Metanephros (tissue), 2 donors: ENCODE measurements at places on chromosomes 2 and 18. TPM values are rescaled to one million over a fixed set of nuclear protein-coding genes. Genes with fewer than 3 reads are reported as not detected.

Gene PPP1R1C
- total RNA-seq: 1.7 TPM

Gene ECEL1
- 8.1 TPM for total RNA-seq

Gene KATNAL2
- 8.3 TPM for total RNA-seq

Gene PCARE
- total RNA-seq: 0.18 TPM

Gene C2orf78
- not detected for total RNA-seq

Gene COMMD1
- total RNA-seq: 38.9 TPM

Gene KHK
- 18.2 TPM for total RNA-seq

Gene ACMSD
- total RNA-seq: 18.2 TPM

Gene NTSR2
- total RNA-seq: not detected

Gene POTEI
- 0.06 TPM for total RNA-seq

Gene CAPN13
- 2.0 TPM for total RNA-seq

Gene NCKAP1
- total RNA-seq: 114 TPM

Gene TMEFF2
- total RNA-seq: 7.0 TPM

Gene SRD5A2
- total RNA-seq: 0.06 TPM

Gene LINC00305
- 0.64 TPM for total RNA-seq

Gene ZNF532
- total RNA-seq: 97.4 TPM

Gene NGEF
- 1.7 TPM for total RNA-seq

Gene AGXT
- not detected for total RNA-seq

Gene OSBPL6
- total RNA-seq: 2.3 TPM

Gene GPR39
- 4.3 TPM for total RNA-seq

Gene ZSWIM2
- total RNA-seq: not detected

Gene ACVR1C
- 0.18 TPM for total RNA-seq

Gene ACTR3
- total RNA-seq: 115 TPM

Gene VAMP5
- total RNA-seq: 11.3 TPM

Gene SLC14A1
- total RNA-seq: 14.9 TPM

Gene RIT2
- 0.35 TPM for total RNA-seq

Gene ERBB4
- total RNA-seq: 104 TPM

Gene RTP5
- not detected for total RNA-seq

Gene GPBAR1
- 1.9 TPM for total RNA-seq

Gene EPB41L5
- 84.8 TPM for total RNA-seq

Gene IL36A
- total RNA-seq: not detected

Gene CFAP210
- 0.23 TPM for total RNA-seq

Gene SIX2
- 10.7 TPM for total RNA-seq

Gene ALLC
- not detected for total RNA-seq

Gene CCT4
- 150 TPM for total RNA-seq

Gene NETO1
- 0.29 TPM for total RNA-seq

Gene SLC23A3
- 6.9 TPM for total RNA-seq

Gene ABCG5
- 0.18 TPM for total RNA-seq
